ENCODE measurements at places on chromosomes 5 and 9.

GRCh38 chr5:16735101-16736060 lies 118.6 kb upstream of the RETREG1 start:
- no peak for DNase-seq

GRCh38 chr5:109743770-109744212 lies 54.1 kb downstream of the MAN2A1 start:
- DNase-seq: no peak

DNA sequence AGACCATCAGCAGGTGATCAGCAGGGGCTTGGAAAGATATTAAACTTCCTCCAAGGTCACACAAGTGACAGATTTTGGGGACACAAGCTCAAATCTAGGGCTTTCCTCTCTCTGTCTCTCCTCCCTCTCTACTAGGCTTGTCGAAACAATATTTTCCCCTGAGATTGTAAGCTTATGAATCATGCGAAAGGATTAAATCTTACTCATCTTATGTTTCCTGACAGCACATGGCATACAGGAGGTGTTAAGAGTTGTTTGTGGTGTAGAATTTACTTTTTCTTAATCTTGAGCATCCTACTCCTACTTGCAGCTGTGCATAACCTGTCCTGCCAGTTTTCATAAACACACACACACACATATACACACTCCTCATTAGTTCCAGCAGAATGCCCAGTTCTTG lies 186.3 kb downstream of the MARCHF11 start:
- DNase-seq: no peak

DNA sequence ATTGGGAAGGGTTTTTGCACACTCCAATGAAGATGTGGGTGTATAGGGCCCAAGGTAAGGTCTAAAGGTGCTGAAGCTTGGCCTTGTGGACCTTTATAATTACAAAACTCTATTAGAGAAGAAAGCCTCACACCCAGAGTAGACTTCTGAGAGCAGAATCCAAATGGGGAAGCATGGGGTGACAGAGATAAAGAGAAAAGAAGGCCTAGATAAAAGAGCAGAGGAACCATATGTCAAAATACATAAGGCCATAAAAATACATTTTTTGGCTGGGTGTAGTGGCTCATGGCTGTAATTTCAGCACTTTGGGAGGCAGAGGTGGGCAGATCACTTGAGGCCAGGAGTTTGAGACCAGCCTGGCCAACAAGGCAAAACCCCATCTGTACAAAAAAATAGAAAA lies 27.4 kb upstream of the TCERG1 start:
- no peak for DNase-seq

- peak; percentile 35 for DNase-seq
Measured at GRCh38 chr5:149990518-149991376, 9.7 kb downstream of the TIGD6 start.

All from activated T-helper 1 cell treated with Interleukin-2 at 50 U/mL for 16 hours (primary cell).